Natural killer cell (primary cell): ENCODE measurements at places on chromosomes 11 and 22. TPM values are rescaled to one million over a fixed set of nuclear protein-coding genes. Genes with fewer than 3 reads are reported as not detected.

DNA sequence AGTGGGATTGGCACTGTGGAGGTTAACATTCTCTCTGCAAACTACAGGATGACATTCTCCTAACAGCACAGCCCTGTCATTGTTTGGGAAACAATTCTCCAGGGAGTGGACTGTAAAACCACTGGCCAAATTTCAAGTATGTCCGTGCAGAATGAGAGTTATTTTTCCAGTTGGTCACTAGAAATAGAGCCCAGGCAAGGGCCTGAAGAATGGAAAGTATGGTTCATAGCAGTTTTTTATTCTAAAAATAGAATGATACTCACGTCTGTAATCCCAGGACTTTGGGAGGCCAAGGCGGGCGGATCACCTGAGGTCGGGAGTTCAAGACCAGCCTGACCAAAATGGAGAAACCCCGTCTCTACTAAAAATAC lies 39.0 kb upstream of the CD44 start:
- no peak for DNase-seq

GRCh38 chr22:19113429-19113828 lies 8.8 kb downstream of the DGCR2 start:
- DNase-seq, result no peak

- no peak for DNase-seq
These were observed 149.1 kb downstream of the SHANK2 start for GRCh38 chr11:71103266-71103665.

GRCh38 chr22:42268852-42269410 lies 1.5 kb downstream of the TCF20 start:
- peak; percentile 27 for DNase-seq

DNA sequence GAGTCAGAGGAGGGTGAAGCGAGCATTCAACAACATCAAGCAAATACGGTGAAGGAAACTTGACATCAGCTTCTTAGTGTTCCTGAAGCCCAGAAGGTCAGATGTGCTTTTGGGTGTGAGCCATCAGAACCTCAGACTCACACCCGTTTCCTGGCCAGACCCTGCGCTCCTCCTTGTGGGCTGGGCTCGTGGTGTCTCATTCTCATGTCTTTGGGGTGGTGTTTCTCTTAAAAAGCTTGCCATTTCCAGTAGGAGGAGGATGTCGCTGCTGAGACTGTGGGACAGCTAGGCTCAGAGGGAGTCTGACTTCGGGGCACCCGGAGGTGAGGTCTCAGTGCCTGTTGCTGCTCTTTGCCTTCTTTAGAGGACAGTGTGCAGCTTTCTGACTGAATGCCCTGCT lies 24.2 kb downstream of the PPFIBP2 start:
- no peak for DNase-seq

GRCh38 chr11:128680906-128681305 lies 13.0 kb upstream of the FLI1 start:
- no peak for DNase-seq

DNA sequence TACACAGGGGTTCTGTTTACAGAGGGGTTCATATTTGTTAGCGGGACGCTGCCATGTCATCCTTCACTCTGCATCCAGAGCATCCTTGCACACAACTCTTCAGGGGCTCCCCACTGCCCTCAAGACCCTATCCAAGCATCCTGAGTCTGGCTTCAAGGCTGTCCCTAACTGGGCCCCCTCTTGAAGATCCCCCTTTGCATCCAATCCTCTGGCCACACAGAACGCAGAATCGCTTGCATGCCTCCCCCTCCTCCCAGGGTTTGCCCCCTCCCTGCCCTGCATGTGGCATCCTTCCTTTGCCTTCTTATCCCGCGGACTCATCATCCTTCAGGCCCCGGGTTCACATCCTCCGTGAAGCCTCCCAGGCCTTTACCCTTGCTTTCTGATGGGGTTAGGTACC lies 18.6 kb downstream of the C1QTNF6 start:
- peak; percentile 11 for DNase-seq

DNA sequence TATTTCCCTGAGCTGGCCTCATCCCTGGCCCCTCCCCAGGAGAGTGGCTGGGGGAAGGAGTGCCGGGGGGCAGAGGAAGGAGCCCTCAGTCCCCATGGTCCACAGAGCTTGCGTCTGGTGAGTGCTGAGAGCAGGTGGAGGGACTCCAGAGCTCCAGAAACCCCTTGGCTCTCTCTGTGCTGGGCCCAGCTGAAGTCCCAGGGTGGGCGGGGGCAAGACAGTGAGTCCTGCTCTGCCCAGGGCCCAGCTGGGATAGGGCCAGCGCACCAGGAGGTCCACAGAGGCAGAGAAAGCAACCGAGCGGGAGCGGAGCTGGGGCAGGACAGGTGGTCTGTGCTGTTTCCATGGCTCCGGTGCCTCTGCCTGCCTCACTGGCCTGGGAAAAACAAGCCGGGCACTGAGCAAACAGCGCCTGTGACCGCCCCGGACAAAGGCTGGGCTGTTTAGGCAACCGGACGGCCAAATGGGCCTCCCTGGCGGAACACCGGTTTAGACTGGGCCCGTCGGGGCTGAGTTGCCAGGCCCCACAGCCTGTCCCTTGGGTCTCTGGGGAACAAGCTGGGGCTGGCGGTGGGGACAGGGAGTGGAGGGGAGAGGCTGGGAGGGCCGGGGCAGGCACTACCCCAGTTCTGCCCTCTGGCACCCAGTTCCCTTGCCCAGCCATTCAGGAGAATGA lies 34.1 kb upstream of the WNT7B start:
- DNase-seq, result no peak

DNA sequence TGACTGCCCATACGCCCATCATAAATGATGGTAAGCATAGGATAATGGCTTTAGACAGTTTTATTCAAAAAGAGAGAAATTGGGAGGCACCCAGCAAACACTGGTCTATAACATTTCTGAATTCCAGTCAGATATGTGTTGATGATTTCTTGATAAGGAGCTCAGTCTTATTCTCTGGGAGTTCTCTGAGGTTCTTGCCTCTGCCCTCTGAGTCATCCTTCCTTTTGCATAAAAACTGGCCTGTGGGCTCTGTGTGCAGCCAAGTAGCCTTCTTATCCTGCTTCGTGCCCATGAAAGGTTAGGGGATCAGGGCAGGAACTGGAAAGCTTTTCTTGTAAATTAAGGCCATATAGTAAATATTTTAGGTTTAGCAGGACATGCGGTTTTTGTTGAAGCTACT lies 48.9 kb downstream of the FAR1 start:
- no peak for DNase-seq

DNA sequence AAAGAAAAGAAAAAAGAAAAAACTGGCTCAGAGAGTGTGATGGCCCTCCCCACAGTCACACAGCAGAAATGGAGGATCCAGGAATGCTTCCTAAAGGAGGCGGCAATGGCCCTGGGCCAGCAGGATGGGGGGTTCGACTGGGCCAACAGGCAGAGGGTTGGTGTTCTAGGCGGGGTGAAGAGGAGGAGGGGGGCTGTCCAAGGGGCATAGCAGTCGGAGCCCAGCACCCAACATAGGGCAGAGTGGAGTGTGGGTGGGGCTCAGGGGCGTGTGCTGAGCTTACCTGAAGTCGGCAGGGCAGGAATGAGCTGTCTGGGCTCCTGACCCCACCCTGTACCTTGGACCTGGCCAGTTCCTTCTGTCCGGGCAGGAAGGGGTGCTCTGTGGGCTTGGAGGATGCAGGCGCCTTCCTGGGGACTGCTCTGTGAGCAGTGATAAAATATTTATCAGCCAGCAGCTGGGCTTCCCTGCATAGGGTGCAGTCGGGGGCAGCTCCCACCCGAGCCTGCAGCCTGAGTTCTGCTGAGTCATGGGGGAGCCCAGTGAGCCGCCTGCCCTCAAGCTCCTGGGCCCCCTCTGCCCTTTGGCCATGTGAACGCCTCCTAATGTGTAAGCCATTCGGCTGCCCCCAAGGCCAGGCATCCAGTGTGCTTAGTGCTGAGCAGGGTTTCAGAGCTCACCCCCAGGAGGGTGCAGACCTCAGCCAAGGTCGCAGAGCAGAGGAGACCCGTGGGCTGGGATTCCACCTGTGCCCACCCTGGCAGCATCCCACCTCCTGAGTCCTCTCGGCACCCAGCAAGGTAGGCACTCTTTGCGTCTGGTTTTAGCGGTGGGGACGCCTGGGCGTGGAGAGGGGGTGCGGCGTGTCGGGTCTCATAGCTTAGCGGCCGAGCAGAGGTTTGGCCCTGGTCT lies 25.3 kb upstream of the PRR5 start:
- no peak for DNase-seq

DNA sequence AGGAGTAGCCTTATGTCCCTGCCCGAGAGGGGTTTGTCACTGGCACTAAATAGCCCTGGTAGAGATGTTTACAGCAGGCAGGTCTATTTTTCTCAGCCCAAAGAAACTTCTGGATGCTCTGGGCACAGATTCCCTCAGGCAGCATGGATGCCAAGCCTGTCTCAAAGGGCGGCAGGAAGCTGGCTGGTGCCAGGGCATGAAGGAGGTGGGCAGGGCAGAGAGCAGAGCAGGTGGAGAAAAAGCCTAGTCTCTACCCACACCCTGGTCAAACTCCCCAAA lies 4.1 kb upstream of the GAS2L1 start:
- no peak for DNase-seq

- no peak for DNase-seq
These were observed 4.8 kb downstream of the FBXO3 start for GRCh38 chr11:33769542-33769941.

DNA sequence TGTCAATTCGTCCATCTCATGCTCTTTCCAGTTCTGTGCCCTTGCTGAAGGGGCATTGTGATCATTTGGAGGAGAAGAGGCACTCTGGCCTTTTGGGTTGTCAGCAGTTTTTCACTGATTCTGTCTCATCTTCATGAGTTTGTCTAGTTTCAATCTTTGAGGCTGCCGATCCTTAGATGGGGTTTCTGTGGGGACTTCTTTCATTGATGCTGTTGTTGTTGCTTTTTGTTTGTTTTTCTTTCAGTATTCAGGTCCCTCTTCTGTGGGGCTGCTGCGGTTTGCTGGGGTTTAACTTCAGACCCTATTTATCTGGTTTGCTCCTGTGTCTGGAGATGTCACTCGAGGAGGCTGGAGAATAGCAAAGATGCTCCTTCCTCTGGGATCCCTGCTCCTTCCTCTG lies 224.3 kb downstream of the JRKL start:
- no peak for DNase-seq

- no peak for DNase-seq
These were observed 91.5 kb downstream of the YAP1 start for GRCh38 chr11:102201776-102202175.

- no peak for DNase-seq
These were observed 9.9 kb downstream of the PRR5 start for GRCh38 chr22:44711690-44712555.

DNA sequence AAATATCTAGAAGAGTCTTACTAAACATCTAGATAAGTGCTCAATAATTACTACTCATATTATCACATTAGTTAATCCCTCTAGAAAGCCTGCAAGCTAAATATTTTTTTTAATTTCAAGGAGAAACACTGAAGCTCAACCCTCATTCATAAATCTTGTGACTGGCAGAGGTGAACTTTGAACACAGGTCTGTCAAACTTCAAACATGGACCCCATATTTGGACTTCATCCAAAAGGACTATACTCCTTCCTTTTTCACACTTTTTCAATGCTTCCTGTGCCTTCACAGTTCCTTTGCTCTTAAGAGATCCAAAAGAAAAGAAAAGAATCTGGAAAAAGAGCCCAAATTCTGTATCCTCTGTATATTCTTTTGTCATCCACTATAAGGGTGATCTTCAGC lies 28.3 kb upstream of the OR9G4 start:
- DNase-seq, result no peak

- DNase-seq, result no peak
These were observed 40.9 kb upstream of the SCUBE2 start for GRCh38 chr11:9132203-9132878.

- DNase-seq, result no peak
These were observed 261.1 kb upstream of the ANO3 start for GRCh38 chr11:26070714-26071380.

- no peak for DNase-seq
These were observed 97.0 kb upstream of the PRR5 start for GRCh38 chr22:44604991-44605390.

GRCh38 chr22:24805790-24806662 lies at the start of gene SGSM1:
TSS of gene SGSM1 (plus strand) at chr22:24806211. CDS start at chr22:24806326, 115 bp downstream.
- DNase-seq, result peak; percentile 88

- no peak for DNase-seq
These were observed 134.6 kb downstream of the CCDC34 start for GRCh38 chr11:27228232-27228905.

DNA sequence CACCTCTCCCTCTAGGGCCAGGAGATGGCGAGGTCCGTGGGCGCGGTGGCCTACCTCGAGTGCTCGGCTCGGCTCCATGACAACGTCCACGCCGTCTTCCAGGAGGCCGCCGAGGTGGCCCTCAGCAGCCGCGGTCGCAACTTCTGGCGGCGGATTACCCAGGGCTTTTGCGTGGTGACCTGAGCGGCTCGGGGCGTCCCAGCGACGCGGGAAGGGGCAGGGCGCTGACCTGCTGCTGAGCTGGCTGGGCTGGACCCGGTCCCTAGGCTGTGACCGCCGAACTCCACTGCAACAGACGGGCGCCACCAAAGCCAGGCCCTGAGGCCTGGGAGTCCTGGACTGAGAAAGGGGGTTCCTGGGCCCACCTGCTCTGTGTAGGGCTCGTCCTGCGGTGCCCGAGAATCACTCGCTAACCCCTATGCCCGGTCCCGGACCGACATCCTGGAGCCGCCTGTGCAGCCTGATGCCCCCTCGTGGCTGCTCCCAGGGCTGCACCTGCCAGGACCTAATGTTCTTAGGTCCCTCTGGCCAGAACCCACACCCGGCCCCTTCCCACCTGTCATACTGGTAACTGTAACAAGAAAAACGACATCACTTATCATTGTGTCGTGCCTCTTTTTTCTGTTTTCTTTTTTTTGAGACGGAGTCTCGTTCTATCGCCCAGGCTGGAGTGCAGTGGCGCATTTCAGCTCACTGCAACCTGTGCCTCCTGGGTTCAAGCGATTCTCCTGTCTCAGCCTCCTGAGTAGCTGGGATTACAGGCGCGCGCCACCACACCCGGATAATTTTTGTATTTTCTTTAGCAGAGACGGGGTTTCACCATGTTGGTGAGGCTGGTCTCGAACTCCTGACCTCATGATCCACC lies 15.0 kb downstream of the RHOD start:
- peak; percentile 82 for DNase-seq

DNA sequence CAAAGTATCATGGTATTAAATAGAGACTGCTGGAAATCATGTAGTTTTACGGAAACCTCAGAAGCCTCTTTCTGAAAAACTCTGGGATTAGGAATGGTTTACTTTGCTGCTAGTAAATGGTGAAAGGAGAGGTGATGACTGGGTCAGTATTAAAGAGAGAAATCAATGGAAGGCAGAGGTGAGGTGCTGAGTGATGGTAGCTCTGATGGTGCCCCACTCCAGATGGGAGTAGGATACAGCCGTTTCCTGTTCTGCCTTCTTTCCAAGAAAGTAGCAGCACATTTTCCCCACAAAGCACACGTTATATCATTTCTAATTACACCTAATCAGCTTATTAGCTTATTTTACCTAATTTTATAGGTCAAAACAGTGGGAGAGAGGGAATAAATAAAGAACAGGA lies 267.6 kb upstream of the PITPNB start:
- no peak for DNase-seq

Gene PAMR1
- not detected for total RNA-seq

Gene TRIM49D1
- not detected for total RNA-seq

Gene DTX4
- total RNA-seq, result 0.59 TPM

Gene DBX1
- not detected for total RNA-seq

Gene F2
- not detected for total RNA-seq

Gene DUSP8
- total RNA-seq, result 24.1 TPM

Gene KRTAP5-11
- total RNA-seq, result not detected

Gene SPI1
- 15.0 TPM for total RNA-seq

Gene FAM180B
- not detected for total RNA-seq

Gene NDUFS8
- total RNA-seq, result 90.7 TPM

Gene RIC8A
- 153 TPM for total RNA-seq

Gene DRICH1
- total RNA-seq, result 3.1 TPM

Gene C11orf16
- not detected for total RNA-seq

Gene PITPNM1
- total RNA-seq, result 123 TPM

Gene RTN4RL2
- 0.48 TPM for total RNA-seq

Gene SHISAL1
- total RNA-seq, result not detected

Gene TBX1
- total RNA-seq, result 4.6 TPM
